Fibroblast of the aortic adventitia (primary cell): ENCODE measurements at places on chromosomes 11 and 22. TPM values are rescaled to one million over a fixed set of nuclear protein-coding genes. Genes with fewer than 3 reads are reported as not detected.

SMPD1 gene
- total RNA-seq = 44.8 and 63.9 TPM in 2 replicates

LRRC10B gene
- total RNA-seq = 0.27 TPM in 1 of 2 replicates, not detected in the other

DNA sequence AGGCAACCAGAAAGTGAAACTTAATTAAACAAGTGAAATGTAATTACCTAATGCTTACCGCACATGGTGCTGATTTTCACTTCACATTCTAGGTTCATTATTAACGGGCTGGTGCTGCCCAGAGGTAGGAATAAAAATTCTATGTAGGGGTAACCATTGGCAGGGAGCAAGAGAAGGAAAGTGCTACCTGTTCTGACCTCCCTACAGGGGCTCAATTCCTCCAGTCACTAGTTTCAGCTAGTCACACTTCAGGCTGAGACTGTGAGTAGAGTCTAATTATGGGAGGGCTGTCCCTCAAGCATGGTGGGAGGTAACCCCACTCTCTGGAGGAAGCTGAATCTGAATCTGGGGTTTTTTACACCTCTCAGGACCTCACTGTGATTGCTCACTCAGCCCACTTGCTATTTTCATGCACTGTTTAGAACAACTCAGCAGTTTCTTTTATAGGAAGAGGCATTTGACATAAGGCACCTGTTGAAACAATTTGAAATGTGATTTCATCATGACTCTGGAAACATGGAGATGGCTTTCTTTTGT lies 75.4 kb downstream of the MAML2 start:
- DNase-seq = no peak

- DNase-seq = no peak
Measured at GRCh38 chr11:44600839-44601383, 35.4 kb downstream of the CD82 start.

C11orf21 gene
- total RNA-seq = not detected in 2 replicates

NUMA1 gene
- 134 and 196 TPM in 2 replicates for total RNA-seq

DNA sequence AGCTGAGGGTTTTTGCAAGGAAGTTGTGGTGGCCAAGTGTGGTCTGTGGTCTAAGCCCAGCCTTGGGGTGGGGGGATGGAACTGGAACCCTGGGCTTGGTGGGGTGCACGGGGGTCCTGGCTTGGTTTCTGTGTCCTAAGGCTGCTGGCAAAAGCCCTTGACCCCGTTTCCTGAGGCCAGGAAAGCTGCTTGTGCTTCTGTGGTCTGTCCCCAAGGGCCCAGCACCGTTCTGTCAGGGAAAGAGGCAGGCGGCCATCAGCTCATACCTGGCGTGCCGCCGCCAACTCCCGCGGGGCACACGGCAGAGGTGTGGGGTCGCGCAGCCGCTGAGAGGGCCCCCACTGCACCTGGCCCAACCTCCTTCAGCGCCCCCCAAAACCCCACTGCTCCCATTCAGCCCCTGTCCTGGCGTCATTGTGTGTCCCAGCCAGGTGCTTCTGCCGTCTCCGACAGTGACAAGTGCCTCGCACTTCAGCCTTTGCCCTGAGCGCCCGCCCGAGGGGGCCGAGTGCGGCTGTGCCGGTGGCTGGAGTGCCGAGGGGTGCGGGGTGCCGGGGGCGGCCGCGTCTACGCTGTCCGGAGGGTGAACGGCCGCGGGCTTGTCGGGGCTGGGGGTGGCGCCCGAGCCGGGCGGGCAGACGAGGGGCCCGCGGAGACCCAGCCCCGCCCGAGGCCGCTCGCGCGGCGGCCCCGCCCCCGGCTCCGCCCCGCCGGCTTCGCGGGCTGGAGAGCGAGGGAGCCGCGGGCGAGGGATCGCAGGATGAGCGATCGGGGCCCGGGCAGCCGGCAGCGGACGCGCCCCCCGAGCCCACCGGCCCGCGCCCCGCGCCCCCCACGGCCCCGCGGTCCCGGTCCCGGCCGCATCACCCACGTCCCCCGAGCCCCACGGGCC lies at the start of gene CNIH2:
TSS of gene CNIH2 (plus strand) at position 705 of the 892 bp plus-strand sequence. CDS start 282 bp downstream, outside the sequence.
- DNase-seq = no peak

- DNase-seq = peak; percentile 58
Measured at GRCh38 chr11:86692317-86692716, 19.9 kb upstream of the ME3 start.

OR52M1 gene
- total RNA-seq = not detected in 2 replicates
